ENCODE measurements at places on chromosomes 1 and 21.

DNA sequence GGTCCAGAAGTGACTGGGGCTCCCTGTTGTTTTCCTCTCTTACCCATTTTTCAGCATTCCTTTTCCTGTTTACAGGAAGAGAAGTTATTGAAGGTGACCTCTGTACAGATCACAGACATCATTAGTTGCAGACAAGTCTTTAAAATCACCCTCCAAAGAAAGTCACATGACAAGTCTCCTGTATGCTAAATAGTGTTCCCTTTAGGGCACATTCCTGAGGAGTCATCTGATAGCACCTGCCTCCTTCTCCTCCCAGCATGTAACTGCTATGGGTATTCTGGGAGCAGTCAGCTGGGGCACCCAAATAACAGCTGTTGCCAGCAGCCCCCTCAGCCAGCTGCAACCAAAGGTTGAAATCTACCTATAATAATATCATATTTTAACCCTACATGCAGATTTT, 200.6 kb downstream of the PTGER3 start:
- DNase-seq: no peak

- no peak for DNase-seq
Measured at GRCh38 chr1:235127732-235128455, 743 bp downstream of the TOMM20 start.

GRCh38 chr1:63943393-63943792, 169.6 kb downstream of the ROR1 start:
- DNase-seq: no peak

DNA sequence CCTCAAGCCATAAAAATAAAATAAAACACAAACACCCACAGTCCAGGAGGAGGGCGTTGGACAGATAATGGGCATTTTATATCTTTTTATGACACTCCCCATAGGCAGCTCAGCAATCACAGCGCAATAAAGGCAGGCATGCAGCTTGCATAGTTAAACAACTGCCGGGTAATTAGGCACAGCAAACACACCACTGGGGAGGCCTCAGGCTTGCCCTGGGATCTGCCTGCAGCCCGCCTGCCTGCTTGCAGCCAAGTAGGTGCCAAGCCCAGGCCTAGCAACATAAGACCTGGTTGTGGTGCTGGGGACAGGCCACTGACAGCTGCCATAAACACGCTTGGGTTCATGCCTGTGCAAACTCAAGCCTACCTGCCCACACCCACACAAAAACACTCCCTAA, 54.2 kb downstream of the DMAP1 start:
- DNase-seq: no peak

- no peak for DNase-seq
Measured at GRCh38 chr21:30332681-30333080, 4.8 kb downstream of the KRTAP27-1 start.

DNA sequence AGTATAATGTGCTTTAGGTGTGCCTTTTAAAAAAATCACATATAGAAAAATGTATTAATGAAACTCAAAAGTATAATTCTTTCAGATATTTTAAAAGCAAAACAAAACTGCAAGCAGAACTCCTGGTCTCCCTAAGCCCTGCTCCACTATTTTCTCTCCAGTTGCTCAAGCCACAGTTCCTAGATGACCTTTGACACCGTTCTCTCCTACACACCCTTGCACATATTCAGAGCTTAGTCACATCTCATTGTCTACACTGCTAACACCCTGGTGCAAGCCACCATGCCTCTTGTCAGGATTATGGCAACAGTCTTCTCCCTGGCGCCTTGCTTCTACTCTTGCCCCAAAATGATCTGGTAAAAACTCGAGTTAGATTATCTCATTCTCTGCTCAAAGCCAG, 50.2 kb upstream of the ROR1 start:
- DNase-seq: no peak

GRCh38 chr1:43577655-43578542, 47.2 kb downstream of the PTPRF start:
- DNase-seq: no peak

DNA sequence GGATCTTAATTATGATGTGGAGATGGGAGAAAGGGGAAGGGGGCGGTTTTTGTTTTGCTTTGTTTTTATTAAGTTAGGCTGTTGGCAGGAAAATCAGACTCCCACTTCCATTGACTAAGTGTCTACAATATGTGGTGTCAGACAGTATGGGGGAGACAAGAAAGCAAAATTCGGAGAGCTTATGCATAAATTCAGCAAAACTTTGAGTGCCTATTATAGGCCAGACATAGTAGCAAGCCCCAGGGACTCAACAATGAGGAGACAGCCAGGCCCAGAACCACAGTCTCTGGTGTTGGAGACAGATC, 835 bp upstream of the TSPAN2 start:
- no peak for DNase-seq

All from stimulated activated CD8-positive, alpha-beta memory T cell treated with anti-CD3 and anti-CD28 coated beads, Interleukin-2, amount 100 ng/mL, for 1 hour (primary cell).